ENCODE measurements at places on chromosomes 13 and 19.
A peak's percentile ranks its signal among the peaks of the same experiment; 100 is the strongest.

DNA sequence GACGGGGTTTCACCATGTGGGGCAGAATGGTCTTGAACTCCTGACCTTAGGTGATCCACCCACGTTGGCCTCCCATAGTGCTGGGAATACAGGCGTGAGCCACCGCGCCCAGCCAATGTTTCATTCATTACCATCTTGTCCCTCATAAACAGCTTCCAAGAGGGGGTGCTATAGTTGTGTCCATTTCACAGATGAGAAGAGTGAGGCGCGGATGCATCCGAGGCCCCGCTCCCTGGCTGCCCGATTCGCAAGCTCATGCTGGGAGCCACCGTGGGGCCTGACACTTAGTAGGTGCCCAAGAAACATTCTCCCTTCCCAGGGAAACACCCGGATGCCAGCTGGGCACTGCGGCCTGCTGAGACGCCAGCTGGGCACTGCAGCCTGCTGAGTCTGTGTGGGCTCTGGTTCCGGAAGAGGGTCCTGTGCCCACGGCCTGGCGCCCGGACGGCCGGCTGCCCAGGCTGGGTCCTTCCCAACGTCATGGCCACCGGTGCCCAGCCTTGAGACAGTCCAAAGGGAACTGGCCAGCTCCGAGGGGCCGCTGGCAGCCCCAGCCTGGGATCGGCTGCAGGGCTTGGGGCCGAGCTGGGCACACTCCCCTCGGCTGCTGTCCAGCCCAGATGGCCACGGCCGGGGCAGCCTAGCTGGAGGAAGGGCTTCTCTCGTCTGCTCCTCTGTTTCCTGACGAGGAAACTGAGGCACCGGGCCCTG lies 54.7 kb downstream of the NFIC start:
- no peak for DNase-seq

GRCh38 chr19:48274173-48274572 lies 4.3 kb downstream of the ZNF114 start:
- DNase-seq: no peak

DNA sequence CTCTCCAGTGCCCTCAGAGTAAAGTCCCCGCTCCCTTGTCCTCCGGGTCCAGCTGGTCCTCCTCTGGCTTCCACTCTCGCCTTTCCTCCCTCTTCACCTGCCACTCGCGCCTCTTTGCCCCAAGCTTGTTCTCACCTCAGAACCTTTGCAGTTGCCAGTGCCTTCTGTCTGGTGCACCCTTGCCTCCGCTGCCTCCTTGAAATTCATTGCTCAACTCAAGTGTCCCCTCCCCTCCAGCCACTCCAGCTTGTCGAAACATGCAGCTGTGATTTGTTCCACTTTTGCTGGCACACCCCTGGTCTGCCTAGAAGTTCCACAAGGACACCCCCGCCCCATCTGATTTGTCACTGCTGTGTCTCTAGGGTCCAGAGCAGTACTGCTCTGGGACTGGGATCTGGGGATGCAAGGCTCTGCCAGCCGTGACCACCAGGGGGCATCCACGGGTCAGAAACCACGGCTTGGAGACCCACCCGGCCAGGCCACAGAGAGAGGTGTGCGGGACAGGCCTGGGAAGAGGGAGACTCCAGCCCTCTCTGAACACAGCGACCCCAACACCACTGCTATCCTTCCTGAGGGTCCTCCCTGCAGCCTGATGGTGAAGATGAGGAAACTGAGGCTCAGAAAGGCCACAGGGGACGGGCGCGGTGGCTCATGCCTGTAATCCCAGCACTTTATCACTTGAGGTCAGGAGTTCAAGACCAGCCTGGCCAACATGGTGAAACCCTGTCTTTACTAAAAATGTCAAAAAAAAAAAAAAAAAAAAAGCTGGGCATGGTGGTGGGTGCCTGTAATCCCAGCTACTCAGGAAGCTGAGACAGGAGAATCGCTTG lies 49.9 kb downstream of the AP1M1 start:
- DNase-seq: peak; percentile 21

DNA sequence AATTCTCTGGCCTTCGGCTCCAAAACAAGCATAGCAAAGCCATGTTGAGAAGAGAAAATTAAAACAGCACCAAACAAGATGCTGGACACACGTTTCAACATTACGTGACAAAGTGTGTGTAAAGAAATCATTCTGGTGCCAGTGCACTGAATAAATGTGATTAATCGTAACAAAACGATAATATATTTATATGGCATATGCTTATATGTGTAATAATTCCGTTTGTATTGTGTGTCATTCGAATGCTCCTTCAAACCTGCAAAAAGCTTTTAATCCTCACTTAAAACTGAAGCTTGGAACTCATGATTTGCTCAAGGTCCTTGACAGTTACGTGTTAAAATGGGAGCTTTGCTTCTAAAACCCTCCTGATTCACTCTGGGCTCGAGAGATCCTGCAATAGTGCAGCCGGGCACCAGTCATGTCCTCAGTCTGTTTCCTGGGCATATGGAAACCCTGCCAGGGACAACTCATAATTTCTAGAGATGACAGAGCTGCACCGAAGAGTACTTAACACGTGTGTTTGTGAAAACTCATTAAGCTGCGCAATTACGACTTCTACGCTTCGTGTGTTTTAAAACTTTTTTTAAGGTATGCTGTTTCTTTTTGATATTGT lies 731 bp upstream of the AKAP8L start:
- no peak for DNase-seq

- DNase-seq: no peak
Observed at GRCh38 chr13:45402641-45403040, 15.5 kb downstream of the SLC25A30 start.

GRCh38 chr13:51764184-51765141 lies 39.5 kb downstream of the DHRS12 start:
- DNase-seq: no peak

GRCh38 chr13:51647067-51647466 lies 62.8 kb downstream of the WDFY2 start:
- no peak for DNase-seq

DNA sequence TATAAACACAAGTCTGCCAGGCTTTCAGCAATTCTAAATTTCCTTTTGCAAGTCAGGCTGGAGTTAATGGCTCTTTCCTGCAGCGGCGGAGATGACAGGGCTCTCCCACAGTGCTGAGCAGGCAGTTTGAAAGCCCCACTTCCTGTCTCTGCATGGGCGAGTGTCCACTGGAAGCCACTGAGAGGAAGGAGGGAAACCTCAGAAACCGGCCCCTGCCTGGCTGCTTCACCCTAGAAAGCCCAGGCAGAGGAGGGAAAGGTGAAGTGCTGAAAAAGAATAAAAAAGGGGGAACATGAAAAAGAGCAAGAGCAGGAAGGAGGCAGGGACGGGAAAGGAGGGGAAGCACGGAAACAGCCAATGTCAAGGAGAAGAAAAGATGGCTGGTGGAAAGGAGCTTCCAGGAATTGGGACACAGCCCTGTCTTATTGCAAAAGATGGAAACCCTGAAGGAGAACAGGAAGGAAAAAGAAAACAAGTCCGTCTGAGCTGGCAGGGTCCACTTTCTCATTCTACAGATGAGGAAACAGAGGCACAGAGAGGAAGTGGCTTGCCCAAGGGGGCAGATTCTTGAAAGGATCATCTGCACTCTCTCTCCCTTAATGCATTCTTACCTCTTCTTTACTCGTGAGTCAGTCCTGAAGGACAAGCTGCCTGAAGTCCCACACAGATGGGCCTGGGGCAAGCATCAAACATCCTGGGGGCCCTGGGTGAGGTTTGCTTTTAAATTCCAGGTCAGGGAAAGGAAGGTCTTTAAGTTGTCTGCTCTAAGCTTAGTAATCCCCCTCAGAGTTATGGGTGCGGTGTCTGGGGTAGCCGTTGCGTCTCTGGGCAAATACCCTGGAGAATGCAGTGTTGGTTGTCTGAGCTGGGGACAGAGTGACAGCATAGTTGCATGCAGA lies 38.8 kb upstream of the ALOX5AP start:
- no peak for DNase-seq

DNA sequence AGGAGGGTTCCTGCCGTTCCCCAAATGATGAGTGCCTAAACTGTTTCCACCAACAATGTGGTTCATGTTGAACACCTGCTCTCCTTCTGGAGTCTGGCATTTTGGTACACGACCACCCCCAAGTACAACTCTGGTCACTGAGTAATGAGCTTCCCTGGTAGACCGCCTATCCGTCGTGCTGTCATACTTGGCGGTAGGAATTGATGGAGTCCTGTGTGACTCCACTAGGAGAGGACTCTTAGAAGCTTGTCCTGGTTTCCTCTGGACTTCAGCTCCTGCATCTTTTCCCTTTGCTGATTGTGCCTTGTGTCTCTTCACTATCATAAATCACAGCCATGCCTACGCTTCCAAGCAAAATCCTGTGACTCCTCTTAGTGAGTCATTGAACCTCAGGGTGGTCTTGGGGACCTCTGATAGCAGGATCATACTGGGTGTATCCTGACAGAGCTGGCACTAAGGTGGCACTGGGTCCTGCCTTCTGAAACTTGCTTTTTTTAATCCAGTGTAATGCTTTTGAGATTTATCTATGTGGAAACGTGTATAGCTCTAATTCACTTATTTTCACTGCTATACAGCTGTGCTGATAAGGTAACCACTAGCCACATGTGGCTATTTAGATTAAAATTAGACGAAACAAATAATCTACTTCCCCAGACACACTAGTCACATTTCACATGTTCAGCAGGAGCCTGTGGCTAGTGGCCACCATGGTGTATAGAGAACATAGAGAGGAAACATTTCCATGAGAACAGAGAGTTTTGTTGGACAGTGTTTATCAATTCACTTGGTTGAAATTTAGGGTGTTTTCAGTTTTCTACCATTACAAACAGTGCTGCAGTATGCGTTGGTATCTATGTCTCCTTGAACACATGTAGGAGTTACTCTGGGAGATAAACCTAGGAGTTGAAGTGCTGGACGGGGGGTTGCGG lies 6.1 kb upstream of the ASF1B start:
- no peak for DNase-seq

DNA sequence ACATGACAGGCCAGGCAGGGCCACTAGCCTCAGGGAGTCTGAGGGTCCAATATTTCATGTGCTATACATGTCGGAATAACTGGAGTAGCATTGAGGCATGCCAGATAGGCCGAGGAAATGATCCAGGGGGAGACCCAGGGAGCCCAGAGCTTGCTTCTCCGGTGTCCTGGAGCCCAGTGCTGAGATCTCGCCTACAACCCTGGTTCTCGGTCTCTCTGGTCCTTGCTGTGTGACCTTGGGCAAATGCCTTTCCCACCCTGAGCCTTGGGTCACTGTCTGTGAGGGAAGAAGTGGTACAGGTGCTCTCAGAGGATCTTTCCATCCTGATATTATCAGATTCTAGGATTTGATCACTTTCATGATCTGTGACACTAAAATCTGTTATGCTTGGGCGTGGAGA lies 11.3 kb downstream of the CBLC start:
- DNase-seq: no peak

- no peak for DNase-seq
Observed at GRCh38 chr19:2733930-2734588, 5.8 kb downstream of the SLC39A3 start.

DNA sequence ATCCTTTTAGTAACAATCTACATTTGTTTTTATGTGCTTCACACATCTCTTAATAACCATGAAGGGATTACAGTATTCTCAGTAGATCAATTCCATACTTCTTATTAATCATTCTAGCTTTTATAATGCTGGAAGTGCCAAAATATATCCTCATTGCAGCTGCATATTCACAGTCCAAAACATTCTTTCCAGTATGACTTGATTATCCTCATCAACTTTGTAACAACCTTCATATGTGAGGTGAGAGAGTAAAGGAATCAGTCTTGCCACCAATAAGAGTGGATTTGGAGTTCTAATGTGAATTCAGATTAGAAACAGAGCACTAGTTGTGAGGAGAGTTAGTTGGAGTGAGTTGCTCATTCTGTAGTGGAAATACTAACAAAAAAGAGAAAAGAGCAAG lies 208.0 kb upstream of the SPRY2 start:
- no peak for DNase-seq

DNA sequence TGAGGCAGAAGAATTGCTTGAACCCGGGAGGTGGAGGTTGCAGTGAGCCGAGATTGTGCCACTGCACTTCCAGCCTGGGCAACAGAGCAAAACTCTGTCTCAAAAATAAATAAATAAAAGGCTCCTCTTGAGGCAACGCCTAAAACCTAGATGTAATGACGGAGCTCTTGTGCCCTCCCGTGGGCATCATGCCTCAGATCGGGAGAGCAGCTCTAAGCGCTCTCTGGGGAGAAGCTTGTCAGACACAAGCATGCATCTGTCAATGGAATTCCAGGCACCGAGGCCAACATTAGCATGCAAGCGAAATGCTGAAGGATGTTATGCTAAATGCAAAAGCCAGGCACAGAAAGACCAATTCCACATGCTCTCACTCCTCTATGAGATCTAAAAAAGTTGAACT lies 45.6 kb upstream of the MRI1 start:
- peak; percentile 34 for DNase-seq

Data from amniotic stem cell (primary cell).